Type B pancreatic cell (in vitro differentiated cells): ENCODE measurements at places on chromosomes 3 and 15. TPM values are rescaled to one million over a fixed set of nuclear protein-coding genes. Genes with fewer than 3 reads are reported as not detected.

The PLCL2 gene
- total RNA-seq, result 6.5 and 10.6 TPM in 2 replicates

The STRIT1 gene
- total RNA-seq, result 0.33 TPM in 1 of 2 replicates, not detected in the other

The ASB14 gene
- not detected in 2 replicates for total RNA-seq

The CHRNA5 gene
- 2.3 and 11.5 TPM in 2 replicates for total RNA-seq

The PARP15 gene
- total RNA-seq, result 0.26 and 0.29 TPM in 2 replicates

The NPHP3 gene
- total RNA-seq, result 9.1 and 22.4 TPM in 2 replicates

The CSPG4 gene
- 0.19 and 7.3 TPM in 2 replicates for total RNA-seq

The FOXB1 gene
- total RNA-seq, result 0.60 TPM in 1 of 2 replicates, not detected in the other

The ZBED2 gene
- 2.2 and 3.3 TPM in 2 replicates for total RNA-seq

The ELL3 gene
- 4.1 and 9.8 TPM in 2 replicates for total RNA-seq
